Stimulated activated CD4-positive, alpha-beta T cell treated with anti-CD3 and anti-CD28 coated beads, Interleukin-1b, Interleukin-23, amount 100 ng/mL, for 1 hour (primary cell): ENCODE measurements at places on chromosomes 3 and 15.

DNA sequence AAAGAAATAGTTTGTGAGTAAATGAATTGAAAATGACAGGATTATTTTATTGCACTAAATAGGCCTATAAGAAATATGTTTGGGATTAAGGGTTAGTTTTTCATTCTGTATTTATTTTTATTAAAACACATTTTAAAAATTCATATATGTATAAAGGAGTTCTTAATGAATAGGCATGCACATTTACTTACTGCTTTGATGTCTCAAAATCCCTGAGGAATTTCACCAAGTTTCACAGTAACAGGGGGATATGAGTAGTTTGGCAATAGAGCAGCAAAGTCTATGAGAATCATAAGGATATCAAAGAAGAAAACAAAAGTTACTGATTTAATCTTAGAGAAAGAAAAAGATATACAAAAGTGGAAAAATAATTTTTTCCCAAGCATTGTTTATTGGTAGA is 411.7 kb downstream of the NAALADL2 start:
- DNase-seq: no peak

- no peak for DNase-seq
These were observed 11.4 kb upstream of the HDGFL3 start for GRCh38 chr15:83219026-83219425.

DNA sequence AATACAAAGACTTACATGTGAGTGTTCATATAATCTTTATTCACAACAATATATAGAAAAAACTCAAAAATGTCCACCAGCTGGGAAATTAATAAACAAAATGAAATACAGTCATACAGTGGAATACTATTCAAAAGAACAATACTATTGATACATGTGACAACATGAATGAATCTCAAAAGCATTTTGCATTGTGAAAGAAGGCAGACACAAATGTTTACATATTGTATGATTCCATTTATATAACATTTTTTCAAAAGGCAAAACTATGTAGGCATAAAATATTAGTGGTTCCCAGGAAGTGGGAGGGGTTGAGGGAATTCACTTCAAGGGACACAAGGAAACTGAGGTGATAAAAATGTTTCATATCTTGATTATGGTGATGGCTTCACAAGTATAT is 303.2 kb downstream of the CTNNB1 start:
- no peak for DNase-seq

DNA sequence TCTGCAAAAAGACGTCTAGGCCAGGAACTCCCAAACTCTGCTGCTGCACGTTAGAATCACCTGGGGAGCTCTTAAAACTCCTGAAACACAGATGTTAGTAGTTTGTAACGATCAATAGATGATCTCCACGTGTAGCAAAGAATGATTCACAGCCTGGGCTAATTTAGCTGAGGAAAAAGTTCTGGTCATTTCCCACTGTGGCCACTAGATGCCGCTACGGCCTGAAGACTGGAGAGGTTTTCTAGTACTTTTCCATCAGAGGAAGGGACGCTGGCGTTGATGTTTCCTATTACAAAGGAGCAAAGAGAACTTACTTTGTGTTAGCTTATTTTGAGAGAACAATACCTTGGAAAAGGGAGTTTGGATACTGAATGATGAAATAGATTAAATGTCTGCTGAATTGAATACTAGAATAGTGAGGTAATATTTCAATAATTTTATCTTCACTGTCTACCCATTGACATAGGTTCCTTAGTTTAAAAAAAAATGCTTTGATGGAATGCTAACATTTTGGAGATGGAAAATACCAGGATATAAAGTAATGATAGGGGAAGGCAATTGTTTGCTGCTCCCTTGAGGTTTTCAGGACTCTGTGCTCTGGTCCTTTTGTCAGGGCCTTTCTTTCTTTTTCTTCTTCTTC is 159.1 kb downstream of the P3H2 start:
- peak; percentile 19 for DNase-seq

GRCh38 chr3:52176951-52177700 is 20.8 kb upstream of the ALAS1 start:
- no peak for DNase-seq

- no peak for DNase-seq
These were observed 1.2 kb downstream of the KLHDC8B start for GRCh38 chr3:49172551-49173041.

DNA sequence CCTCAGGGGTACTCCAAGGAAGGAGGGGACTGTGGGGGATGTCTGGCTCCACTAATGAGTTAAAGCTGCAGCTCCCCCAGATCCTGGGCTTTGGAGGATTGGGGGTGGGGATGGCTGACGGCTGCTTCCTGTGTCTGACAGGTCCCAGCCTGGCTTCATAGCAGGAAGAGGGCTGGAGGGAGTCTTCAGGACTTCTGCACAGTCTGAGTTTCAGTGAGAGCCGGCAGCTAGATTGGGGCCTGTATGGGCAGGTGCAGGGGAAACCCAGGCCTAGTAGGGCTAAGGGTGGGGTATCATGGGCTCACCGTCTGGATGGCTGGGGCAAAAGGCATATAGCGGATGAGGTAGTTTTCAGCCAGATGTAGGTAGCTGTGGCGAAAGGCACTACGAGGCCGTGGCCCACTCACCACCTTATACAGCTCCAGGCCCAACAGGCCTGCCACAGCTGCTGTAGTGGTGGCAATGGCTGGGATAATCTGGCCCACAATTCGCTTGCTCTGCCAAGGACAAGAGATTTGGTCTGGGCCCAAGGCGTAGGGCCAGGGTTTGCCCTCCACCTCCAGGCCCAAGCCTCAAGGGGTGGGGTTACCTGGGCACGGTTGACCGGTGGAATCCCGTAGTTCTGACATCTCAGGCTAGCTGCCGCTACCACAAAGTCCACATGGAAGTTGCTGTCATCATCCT is 4.5 kb downstream of the INKA1 start:
- no peak for DNase-seq
